ENCODE measurements at places on chromosomes 7 and 10. TPM values are rescaled to one million over a fixed set of nuclear protein-coding genes. Genes with fewer than 3 reads are reported as not detected.

RHOBTB1 gene
- total RNA-seq, result 8.2 TPM

MYL10 gene
- total RNA-seq, result not detected

HTR5A gene
- not detected for total RNA-seq

GRCh38 chr10:107553470-107553869 lies 389.0 kb upstream of the SORCS1 start:
- no peak overlapping the region for H3K27ac ChIP-seq
- H3K27me3 ChIP-seq, result no peaks in the 10 kb centered on the region
- DNase-seq, result no peak
- H3K4me1 ChIP-seq, result no peaks in the 10 kb centered on the region

DNA sequence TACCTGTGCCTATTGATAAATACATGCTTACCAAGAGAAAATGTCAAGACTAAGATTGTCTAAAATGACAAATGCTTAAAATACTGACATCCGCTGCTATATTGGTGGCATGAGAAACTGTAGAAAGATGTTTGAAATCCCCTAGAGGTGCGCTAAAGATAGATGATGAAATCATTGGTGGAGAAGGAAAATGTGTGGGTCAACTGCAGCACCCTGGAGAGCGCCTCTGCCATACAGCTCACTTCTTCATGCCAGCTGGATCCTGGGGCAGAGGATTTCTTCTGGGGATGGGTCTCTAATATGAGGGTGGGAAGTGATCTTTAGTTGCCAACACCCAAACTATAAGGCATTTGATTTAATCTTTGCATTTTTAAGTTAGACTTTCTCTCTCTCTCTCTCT lies 680.4 kb upstream of the POM121L12 start:
- H3K27me3 ChIP-seq, result no peaks in the 10 kb centered on the region
- no peak for DNase-seq
- H3K27ac ChIP-seq, result no peak overlapping the region
- no peak overlapping the region for H3K4me3 ChIP-seq

- peaks cover 10% of the 10 kb centered on the region for H3K27me3 ChIP-seq
- no peak overlapping the region for H3K27ac ChIP-seq
- H3K36me3 ChIP-seq, result no peaks in the 10 kb centered on the region
- H3K4me1 ChIP-seq, result no peaks in the 10 kb centered on the region
- H3K4me3 ChIP-seq, result no peak overlapping the region
- DNase-seq, result no peak
Observed at GRCh38 chr7:45696476-45696875, 122.3 kb downstream of the ADCY1 start.

DNA sequence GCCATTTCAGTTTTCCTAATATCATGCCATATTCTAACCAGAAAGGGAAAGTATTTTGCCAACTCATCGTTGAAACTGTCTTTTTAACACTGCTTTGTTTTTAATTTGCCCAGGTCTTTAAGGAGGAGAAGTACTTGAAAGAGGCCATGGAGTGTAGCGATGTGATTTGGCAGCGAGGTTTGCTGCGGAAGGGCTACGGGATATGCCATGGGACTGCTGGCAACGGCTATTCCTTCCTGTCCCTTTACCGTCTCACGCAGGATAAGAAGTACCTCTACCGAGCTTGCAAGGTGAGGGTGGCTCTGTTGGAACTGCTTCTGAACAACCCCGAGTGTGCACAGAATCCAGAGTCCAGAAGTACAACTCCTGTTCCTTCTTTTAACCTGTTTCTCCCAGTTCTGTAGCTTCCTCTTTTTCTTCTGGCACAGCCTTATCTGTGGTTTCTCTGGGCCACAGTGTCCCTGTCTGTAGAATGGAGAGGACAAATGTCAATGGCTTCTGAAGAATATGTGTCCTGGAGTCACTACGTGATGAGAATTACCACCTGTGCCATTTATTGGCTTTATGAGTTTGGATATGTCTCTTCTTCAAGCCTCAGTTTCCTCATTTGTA lies 60.1 kb downstream of the LANCL2 start:
- peaks cover 4% of the 10 kb centered on the region for H3K4me1 ChIP-seq
- no peaks in the 10 kb centered on the region for H3K27me3 ChIP-seq
- H3K4me3 ChIP-seq, result no peak overlapping the region
- peak; percentile 18 for DNase-seq

DNA sequence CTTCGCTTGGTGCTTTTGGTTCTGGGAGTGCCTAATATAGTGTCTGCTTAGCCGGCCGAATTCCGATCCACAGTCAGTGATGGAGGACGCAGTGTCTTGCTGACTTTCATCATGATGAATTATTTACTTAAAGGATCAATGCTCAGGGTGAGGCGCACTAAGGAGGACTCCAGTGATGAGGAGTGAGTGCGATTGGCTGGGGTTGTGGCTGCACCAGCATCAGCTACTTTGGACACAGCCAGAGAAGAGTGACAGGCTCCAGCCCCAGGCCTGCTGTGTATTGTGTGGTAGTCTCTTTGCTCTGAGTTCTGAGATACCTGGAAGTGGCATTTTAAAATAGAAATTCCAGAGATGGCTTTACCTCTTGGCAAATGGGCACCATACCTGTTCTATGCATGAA lies 73.3 kb upstream of the ANLN start:
- no peak overlapping the region for H3K27ac ChIP-seq
- no peak overlapping the region for H3K4me3 ChIP-seq
- peaks cover 8% of the 10 kb centered on the region for H3K4me1 ChIP-seq
- no peaks in the 10 kb centered on the region for H3K36me3 ChIP-seq
- H3K27me3 ChIP-seq, result no peaks in the 10 kb centered on the region
- DNase-seq, result no peak

DNA sequence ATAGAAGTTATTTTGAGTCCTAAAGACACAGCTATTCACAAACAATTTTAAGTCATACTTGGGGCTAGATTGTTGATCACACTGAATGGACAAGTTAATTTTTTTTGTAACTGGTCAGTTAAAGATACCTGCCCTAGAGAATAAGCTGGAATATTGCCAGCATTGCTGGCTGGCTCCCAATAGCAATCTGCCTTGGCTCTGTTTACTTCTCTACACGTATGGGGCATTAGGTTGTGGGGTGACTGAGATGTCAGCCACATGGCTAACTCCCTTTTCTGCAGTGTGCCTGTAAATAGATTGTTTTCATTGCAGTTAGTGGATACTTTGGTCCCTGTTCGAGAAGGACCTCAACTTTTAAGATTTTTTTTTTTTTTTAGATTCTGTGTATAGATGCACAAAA lies 128.2 kb downstream of the SEMA3E start:
- DNase-seq, result no peak
- no peaks in the 10 kb centered on the region for H3K36me3 ChIP-seq
- H3K4me3 ChIP-seq, result no peak overlapping the region
- H3K27me3 ChIP-seq, result no peaks in the 10 kb centered on the region
- H3K4me1 ChIP-seq, result no peaks in the 10 kb centered on the region

DNA sequence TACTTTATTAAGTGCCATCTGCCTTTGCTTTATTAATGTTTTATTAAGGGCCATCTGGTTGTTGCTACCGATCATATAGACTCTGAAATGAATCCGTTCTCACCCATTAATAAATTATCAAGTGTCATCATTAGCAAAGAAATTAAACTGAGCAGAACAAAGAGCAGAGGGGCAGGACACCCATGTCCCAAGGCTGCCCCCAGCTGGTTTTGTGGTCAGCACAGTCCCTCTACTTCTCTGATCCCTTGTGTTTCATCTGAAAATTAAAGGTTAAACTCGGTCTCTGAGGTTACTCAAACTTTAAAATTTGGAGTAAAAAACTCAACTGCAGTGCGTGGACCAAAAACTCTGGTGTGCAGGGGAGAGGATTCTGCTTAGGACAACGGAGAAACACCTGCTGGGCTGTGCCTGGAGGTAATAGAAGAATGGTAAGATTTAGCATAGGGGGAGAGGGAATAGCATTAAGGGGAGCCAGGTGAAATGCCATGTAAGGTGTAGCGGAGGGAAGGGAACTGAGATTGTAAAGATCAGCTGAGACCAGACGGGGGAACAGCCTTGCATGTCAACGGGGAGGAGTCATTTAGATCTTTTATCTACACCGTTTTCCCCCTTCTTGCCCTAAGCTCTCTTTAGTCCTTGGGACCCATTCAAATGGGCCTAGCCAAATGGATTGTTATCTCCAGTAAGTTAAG lies 10.8 kb upstream of the GSDME start:
- no peak for DNase-seq
- H3K27ac ChIP-seq, result no peak overlapping the region
- H3K4me3 ChIP-seq, result no peak overlapping the region
- no peaks in the 10 kb centered on the region for H3K27me3 ChIP-seq
- H3K4me1 ChIP-seq, result peaks cover 22% of the 10 kb centered on the region

DNA sequence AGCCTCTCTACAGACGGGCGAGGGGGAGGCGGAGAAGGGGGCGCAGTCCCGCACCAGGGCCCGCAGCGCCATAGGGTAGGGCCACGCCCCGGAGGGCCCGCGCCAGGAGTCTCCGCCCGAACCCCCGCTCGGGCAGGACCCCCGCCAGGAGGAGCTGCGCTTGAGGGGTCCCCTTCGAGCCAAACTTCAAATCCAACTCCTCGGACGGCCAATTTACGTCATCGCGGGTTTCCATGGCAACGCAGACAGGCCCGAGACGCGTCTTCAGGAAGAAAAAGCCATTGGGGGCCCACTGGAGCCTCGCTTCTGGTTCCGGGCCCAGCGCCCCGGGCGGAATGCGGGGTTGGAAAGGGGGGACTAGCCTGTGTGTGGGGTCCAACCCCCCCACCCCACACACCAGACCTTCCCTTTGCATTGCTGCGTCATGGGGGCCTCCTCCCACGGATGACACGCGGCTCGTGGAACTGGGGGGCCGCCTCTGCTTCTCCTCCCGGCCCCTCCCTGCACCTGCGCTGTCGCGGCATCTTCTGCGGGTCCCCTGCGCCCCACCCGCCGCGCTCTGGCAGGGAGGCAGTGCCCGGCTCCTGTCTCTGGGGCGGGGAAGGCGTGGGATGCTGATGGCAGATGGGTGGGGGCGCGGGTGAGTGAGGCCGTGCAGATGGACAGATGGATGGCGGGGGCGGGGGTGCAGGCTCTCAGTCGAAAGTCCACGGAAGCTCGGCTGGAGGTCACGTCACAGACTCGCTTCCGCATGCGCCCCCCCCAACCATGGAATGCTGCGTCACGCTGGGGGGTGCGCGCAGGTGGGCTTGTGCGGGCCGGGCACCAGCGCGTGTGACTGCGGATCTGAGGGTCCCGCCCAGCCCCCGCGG lies 1.2 kb downstream of the CALY start:
- no peaks in the 10 kb centered on the region for H3K36me3 ChIP-seq
- H3K4me1 ChIP-seq, result no peaks in the 10 kb centered on the region
- H3K27ac ChIP-seq, result no peak overlapping the region
- H3K27me3 ChIP-seq, result peaks cover 12% of the 10 kb centered on the region
- H3K4me3 ChIP-seq, result peak overlapping the region; percentile 22

DNA sequence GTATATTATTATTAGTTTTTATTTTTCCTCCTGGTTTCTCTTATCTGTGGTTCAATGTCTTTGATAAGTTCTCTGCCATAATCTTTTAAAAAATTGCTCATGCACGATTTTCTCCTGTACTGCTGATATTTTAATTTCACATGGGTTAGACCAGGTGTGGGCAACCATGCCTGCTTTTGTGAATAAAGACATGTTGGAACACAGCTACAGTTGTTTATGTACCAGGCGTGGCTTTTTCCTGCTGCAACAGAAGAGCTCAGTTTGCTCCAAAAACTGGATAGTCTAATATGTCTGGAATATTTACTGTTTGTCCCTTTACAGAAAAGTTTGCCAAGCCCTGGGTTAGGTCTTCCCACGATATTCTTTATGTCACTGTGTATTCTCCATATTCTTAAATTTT lies 105.2 kb downstream of the VWC2 start:
- no peak overlapping the region for H3K27ac ChIP-seq
- DNase-seq, result no peak
- H3K36me3 ChIP-seq, result no peaks in the 10 kb centered on the region
- no peaks in the 10 kb centered on the region for H3K4me1 ChIP-seq
- no peaks in the 10 kb centered on the region for H3K27me3 ChIP-seq
- H3K4me3 ChIP-seq, result no peak overlapping the region

GRCh38 chr10:126137562-126138221 lies 241.3 kb downstream of the FANK1 start:
- no peaks in the 10 kb centered on the region for H3K36me3 ChIP-seq
- no peak overlapping the region for H3K27ac ChIP-seq
- DNase-seq, result no peak
- no peaks in the 10 kb centered on the region for H3K27me3 ChIP-seq
- no peaks in the 10 kb centered on the region for H3K4me1 ChIP-seq
- H3K4me3 ChIP-seq, result no peak overlapping the region

DNA sequence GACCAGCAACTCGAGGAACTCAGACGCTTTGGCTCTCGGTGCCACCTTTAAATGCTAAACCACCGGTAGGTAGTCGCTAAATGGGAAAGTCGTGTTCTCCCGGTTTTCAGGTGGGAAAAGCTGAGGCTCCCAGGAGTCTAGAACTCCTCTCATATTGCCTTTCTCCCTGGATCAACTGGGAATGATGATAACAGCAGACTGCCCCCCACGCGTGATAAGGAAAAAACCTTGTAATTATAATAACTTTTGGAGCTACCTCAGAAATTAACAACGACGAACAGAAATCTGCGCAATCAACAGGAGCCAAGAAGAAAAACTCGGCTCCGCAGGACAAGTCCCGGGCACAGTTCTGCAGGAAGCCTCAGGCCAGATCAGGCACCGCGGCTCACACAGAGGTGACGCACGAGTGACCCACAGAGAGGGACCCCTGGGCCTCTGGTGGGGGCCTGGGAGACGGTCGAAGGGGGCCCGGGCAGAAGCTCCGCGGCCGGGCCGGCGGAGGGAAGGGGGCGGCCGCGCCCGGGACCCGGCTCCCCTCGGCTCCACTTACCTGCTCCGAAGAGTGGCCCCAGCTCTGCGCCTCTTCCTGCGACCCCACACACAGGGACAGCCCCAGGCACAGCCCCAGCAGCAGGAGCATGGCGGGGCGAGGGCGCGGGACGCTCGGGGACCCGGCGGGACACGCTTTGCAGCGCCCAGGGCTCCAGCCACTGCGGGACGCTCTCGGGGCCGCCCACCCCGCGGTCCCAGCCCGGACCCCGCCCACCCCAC lies at the start of gene ITIH5:
Gene ITIH5, minus strand, starts transcription at position 714 of the 771 bp plus-strand sequence. Its CDS starts 74 bp downstream, at position 640.
- H3K4me1 ChIP-seq, result peaks cover 7% of the 10 kb centered on the region
- no peaks in the 10 kb centered on the region for H3K36me3 ChIP-seq
- DNase-seq, result no peak
- no peak within 1 kb of the TSS for H3K27ac ChIP-seq
- peaks cover 19% of the 10 kb centered on the region for H3K27me3 ChIP-seq

GRCh38 chr7:155483245-155483644 lies 25.3 kb downstream of the EN2 start:
- H3K36me3 ChIP-seq, result no peaks in the 10 kb centered on the region
- no peak overlapping the region for H3K4me3 ChIP-seq
- peaks cover 3% of the 10 kb centered on the region for H3K4me1 ChIP-seq
- peaks cover 72% of the 10 kb centered on the region for H3K27me3 ChIP-seq
- DNase-seq, result no peak

DNA sequence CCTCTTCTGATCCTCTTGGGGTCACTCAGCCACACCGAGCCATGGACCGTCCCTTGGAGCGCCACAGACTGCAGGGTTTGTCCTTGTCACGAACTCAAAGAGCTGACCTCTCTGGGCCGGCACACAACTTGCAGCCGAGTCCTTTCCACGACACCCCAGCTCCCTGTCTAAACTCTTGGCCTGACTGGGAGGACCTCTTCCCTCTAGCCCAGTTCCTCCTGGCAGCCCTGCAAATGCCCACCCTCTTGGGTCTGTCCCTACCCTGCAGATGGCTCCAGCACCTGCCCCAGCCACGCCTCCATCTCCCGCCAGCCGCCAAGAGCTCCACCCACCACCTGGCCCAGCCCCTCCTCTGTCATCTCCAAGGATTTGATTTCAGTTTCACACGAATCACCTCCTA lies 339.2 kb downstream of the DNAJB6 start:
- H3K4me3 ChIP-seq, result no peak overlapping the region
- no peak for DNase-seq
- H3K36me3 ChIP-seq, result no peaks in the 10 kb centered on the region
- H3K27ac ChIP-seq, result no peak overlapping the region
- no peaks in the 10 kb centered on the region for H3K4me1 ChIP-seq
- peaks cover 82% of the 10 kb centered on the region for H3K27me3 ChIP-seq
